Anterior cingulate cortex (tissue), 58 donors: ENCODE measurements at places on chromosomes 12 and 14.

DNA sequence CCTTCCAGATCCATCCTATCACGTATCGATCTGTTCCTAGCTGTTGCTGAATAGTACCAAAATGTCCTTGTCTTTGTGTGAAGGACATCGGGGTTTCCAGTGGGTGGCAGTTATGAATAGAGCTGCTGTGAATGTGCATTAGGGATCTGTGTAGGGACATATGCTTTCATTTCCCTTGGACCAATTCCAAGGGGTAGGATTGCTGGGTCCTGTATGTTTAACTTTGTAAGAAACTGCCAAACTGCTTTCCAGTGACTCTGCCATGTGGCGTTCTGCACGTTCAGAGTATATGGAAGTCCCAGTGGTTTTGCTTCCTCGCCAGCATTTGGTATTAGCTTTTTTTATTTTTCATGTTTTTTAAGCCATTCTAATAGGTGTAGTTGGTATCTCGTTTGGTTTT, 28.6 kb downstream of the PACS2 start:
- no peak for DNase-seq

DNA sequence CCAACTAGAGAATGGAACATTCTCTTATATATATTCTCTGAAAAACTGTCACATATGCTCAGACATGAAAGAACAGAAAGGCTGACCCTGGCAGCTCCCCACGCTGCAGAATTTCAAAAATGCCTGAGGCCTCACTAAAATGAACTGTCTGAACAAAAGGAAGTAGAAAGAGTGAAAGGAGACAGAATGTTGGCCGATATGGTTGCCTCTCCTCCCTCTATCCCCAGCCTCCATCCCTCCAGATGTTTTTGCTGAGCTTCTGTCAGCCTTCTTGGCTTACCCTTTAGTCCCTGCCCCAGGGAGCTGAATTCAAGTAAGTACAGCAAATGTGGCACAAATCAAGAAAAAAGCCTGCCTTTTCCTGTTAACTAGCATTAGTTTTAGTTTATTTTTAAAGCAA, 6.9 kb downstream of the SMCO2 start:
- DNase-seq: no peak

GRCh38 chr14:65981192-65981843, 504.9 kb upstream of the CCDC196 start:
- no peak for DNase-seq

- no peak for DNase-seq
These were observed 16.4 kb upstream of the RNASE4 start for GRCh38 chr14:20667957-20668356.

DNA sequence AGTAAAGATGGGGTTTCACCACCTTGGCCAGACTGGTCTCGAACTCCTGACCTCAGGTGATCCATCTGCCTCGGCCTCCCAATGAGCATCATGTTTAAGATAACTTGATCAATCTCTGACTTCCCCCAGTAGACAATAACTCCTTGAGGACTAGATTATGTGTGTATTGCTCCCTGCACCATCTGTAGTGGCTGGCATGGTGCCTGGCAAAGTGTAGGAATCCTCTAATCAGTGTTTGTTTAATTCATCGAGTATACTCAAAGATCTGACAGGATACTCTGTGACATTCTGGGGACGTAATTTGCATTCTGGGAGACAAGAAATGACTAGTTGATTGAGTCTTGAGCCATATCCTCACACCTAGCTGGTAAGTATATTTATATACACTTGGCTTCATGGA, 873.5 kb upstream of the TMEM132C start:
- DNase-seq: no peak

GRCh38 chr12:88451205-88451604, 129.1 kb downstream of the KITLG start:
- DNase-seq: no peak

- no peak for DNase-seq
These were observed 6.2 kb downstream of the DUSP6 start for GRCh38 chr12:89345830-89346740.

GRCh38 chr12:21773806-21774205, 700 bp downstream of the KCNJ8 start:
- DNase-seq: no peak

- DNase-seq: no peak
These were observed 535.4 kb downstream of the RPS29 start for GRCh38 chr14:49050822-49051221.

DNA sequence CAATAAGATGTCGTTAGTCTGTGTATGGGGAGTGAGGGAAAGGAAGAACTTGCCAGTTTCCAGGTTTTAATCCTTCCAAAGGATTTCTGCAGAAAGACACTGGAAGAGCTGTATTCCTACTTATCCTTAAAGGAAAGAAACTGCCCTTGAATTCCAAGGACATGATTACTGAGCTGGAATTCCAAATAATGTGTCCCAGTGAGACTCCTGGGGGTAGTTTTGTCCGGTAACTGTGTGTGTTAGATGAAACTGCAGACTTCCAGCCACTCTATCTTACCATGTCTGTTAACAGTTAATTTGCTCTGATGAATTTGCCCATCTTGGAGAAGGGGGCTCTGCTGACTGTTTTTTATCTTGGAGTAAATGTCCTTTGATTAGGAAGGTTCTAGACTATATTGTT, 33.0 kb downstream of the CKB start:
- DNase-seq: no peak

GRCh38 chr12:102390068-102390467, 90.3 kb downstream of the IGF1 start:
- DNase-seq: no peak

DNA sequence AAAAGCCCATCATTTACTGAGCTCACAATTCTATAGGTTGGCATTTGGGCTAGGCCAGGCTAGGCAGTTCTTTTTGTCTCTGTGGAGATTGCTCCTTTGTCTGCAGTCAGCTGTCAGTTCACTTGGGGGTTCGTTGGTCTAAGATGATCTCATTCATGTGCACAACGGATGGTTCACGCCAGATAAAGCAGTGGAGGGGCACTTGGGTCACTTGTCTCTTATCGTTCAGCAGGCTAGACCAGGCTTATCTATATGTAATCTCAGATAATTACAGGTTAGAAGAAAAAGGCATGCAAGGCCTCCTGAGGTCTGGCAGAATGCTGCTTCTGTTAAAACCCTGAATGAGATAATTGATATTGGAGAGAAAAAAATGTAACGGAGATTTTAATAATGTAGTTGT, 119.0 kb upstream of the ATP2B1 start:
- no peak for DNase-seq

- no peak for DNase-seq
These were observed 356 bp downstream of the OR4Q2 start for GRCh38 chr14:20002319-20002718.
